Pulmonary artery endothelial cell (primary cell): ENCODE measurements at places on chromosomes 11 and 22. TPM values are rescaled to one million over a fixed set of nuclear protein-coding genes. Genes with fewer than 3 reads are reported as not detected.

GRCh38 chr11:503179-503981, 3.7 kb downstream of the RNH1 start:
- no peak for DNase-seq

- DNase-seq, result no peak
These were observed 29.7 kb downstream of the FAM83F start for GRCh38 chr22:40024201-40025061.

- DNase-seq, result no peak
These were observed 788 bp downstream of the LIN7C start for GRCh38 chr11:27505781-27506180.

DNA sequence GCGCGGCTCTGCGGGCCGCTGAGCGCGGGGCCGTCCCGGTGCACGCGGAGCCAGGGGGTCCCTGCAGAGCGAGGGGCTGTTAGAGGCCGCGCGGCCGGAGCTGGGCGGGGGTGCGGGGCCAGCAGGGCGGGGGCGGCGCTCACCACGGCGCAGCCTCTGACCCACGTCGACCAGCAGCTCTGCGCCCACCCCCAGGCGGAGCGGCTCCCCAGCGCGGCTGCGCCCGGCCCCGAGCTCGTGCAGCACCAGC, 385 bp upstream of the SCO2 start:
- no peak for DNase-seq

GRCh38 chr22:47634347-47634746, 871.9 kb downstream of the TBC1D22A start:
- DNase-seq, result no peak

GRCh38 chr11:132981131-132981956, 551.0 kb downstream of the OPCML start:
- no peak for DNase-seq

DNA sequence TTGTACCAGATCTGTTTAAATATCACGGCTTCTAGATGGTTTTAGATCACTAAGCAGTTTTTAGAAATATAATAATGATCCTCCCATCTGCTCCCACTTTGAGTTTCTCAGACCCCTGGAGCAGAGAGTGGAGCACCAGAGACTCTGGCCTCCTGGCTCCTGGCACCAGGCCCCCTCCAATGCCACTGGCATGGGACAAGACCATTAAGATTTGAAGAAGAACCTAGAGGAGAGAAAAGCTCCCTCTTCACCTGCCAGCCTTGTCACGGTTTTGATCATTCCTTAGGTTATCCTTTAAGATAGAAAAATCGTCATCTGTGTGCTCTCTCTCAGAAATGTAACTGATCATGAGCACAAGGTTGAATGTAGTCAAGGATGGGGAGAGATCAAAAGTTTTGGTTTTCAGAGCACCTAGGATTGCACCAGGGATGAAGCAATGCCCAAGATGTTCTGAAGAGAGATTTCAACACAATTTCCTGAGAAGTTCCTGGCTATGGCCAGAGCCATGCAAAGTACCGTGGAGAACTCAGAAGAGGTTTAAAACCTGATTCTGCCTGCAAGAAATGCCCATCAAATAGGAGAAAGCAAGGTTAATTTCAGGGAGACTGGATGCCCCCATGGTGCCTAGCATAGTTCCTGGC, 22.2 kb downstream of the IL10RA start:
- DNase-seq, result no peak

- no peak for DNase-seq
These were observed 74.2 kb upstream of the IGLL5 start for GRCh38 chr22:22813126-22814075.

DNA sequence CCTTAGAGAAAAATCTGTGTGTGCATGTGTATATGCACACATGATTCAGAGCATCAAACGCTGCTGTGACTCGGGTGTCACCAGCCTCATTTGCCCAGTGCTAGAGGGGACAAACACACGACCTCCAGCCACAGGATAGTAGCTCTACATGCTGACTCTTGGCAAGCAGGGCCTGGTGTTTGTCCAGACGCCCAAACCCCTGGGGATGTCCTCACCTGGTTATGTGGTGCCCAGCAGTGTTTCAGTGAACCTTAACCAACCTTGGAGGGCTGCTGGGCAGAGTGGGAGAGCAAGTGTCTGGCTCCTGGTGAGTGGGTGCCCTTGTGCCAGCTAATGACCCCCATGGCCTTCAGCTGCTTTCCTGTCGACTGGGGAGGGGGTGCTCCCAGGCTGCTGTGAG, 26.7 kb downstream of the IGLL1 start:
- no peak for DNase-seq

Gene UBQLN3
- total RNA-seq, result not detected in 2 replicates

Gene ALDH3B1
- 0.74 and 1.3 TPM in 2 replicates for total RNA-seq

Gene TSPAN32
- total RNA-seq, result not detected in 2 replicates
